ENCODE measurements at places on chromosomes 1 and 21. TPM values are rescaled to one million over a fixed set of nuclear protein-coding genes. Genes with fewer than 3 reads are reported as not detected.

Gene SLC44A3
- total RNA-seq, result 0.54 TPM

Gene OPRD1
- under 0.01 TPM for total RNA-seq

GRCh38 chr1:115746021-115746690 is 22.4 kb downstream of the CASQ2 start:
- H3K4me1 ChIP-seq, result no peaks in the 10 kb centered on the region
- H3K27ac ChIP-seq, result no peak overlapping the region
- no peaks in the 10 kb centered on the region for H3K36me3 ChIP-seq
- no peak for DNase-seq
- peaks cover 6% of the 10 kb centered on the region for H3K27me3 ChIP-seq

Gene GIPC2
- 0.28 TPM for total RNA-seq
